ENCODE measurements at places on chromosomes 11 and 22.

DNA sequence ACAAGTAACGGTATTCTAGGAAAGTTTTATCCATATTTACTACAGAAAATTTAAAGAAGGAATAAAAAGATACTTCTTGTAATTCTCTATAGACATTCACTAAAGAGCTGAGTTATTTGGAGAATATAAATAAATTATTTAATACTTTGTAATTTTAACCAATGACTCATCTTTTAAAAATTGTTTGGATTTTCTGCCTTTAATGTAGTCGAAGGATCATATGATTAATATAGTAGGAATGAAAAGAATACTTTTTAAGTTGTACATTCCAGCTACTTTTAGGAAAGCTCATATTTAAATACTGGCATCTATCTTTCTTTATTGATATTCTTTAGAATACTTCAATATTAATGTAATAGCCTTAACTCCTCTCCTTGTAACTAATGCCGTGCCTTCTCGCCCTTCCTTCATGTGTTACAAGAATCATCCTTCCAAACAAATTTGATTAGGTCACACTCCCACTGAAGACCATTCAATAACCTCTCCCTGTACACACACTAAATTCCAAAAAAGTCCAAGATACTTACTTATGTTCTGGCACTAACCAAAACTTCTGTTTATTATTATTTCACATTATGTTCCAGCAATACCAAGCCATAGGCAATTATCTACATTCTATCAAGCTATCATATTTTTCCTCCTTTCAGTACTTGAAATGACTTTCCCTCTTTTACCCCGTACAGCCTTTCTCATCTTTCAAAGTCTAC lies 501.9 kb downstream of the CNTN5 start:
- DNase-seq, result no peak

DNA sequence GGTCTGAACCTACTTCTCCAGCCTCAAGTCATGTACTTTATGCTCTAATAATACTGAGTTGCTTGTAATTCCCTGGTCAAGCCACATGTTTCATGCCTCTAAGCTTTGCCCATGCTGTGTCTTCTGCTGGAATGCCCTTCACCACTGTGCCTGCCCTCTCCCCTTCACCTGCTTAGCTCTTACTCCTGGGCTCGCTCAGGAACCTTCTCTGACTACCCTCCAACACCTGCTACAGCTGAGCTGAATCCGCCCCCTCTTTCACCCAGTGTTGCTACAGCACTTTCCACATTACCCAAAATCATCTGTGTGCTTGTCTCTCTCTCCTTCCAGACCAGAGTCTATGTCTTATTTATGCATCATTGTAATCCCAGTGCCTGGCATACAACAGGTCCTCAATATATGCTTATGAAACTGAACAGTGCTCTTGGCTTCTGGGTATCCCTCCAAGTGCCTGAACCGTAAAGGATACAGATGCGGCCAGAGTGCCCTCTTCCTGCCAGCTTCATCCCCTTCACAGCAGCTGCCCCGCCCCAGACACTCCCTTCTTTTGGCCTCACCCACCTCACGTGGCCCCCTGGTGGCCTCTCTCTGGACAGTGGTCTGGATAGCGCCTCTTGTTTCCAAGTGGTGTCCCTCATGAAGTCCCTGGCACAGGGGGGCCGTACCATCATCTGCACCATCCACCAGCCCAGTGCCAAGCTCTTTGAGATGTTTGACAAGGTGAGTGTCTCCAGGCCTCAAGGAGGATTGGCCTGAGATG lies 7.1 kb downstream of the ABCG4 start:
- no peak for DNase-seq

GRCh38 chr11:119807841-119808240 lies 78.8 kb upstream of the NECTIN1 start:
- no peak for DNase-seq

DNA sequence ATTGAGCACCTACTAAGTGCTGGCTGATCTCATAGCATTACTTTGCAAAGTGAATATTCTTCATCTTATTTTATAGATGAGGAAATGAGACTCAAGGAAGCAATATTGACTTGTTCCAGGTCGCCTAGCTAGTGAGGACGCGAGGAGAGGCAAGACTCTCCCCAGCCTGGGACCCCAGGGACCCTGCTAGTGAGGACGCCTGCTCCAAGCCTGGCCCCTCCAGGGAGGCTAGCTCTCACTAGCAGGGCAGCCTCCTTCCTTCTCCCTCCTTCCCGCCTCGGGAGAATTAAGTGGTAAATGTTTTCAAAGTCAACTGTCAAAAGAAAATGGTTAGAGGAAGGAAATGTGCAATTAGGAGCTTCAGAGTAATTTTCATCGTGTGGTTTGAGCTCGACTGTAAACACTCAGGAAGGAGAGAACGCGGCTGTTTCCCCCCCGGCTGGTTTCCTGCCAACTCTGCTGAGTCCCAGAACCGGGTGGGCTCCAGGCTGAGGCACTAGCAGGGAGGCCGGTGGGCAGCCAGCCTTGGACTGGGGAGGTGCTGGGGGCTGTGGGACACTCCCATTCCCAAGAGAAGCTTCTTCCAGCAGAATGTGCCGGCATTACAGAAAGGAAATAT lies 17.9 kb downstream of the MYEOV start:
- peak; percentile 82 for DNase-seq

DNA sequence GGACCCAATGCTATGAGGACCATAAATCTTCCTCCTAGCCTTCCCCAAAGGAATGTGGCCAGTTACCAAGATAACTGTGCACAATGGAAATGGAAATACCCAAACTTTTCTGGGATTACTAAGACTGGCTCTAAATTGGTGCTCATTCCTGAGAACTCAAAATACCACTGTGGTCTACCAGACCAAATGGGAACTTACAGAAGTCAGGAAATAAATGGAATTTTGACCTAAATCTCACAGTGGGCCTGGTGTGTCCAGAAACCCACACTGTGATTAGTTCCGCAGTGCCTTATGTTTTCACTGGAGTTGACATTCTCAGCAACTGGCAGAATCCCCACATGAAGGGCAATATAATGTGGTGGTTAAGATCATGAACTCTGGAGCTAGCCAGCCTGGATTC lies 99.4 kb upstream of the ZC3H12C start:
- no peak for DNase-seq

GRCh38 chr22:27538666-27539065 lies 262.9 kb downstream of the MN1 start:
- DNase-seq, result peak; percentile 55

DNA sequence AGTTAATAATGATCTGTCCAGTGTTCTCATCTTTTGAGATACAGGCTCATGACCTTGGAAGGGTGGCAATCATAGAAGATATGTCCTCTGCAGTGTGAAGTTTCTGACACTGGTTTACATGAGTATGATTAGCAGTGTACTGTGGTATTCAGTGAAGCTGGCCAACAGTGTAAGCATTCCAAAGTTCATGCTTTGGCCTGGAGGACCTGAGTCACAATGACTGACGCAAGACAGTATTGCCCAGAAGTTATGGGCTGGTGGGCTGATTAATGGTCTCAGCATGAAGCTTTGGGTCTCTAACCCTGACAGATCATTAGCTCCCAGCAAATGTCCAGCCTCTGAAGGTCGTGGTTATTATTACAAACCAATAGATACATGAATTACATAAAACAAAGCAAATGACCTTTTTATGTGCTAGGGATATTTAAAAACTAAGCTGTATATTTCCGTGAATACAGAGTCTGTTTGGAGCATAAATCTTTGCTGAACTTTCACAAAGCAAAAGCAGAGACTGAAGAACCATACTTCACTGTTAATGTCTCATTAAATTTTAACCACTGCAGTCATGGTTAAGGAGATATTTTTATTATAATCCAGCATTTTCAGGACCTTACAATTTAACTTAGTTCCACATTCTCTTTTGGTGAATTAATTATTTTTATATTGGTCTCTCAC lies 28.3 kb upstream of the USP47 start:
- DNase-seq, result no peak

DNA sequence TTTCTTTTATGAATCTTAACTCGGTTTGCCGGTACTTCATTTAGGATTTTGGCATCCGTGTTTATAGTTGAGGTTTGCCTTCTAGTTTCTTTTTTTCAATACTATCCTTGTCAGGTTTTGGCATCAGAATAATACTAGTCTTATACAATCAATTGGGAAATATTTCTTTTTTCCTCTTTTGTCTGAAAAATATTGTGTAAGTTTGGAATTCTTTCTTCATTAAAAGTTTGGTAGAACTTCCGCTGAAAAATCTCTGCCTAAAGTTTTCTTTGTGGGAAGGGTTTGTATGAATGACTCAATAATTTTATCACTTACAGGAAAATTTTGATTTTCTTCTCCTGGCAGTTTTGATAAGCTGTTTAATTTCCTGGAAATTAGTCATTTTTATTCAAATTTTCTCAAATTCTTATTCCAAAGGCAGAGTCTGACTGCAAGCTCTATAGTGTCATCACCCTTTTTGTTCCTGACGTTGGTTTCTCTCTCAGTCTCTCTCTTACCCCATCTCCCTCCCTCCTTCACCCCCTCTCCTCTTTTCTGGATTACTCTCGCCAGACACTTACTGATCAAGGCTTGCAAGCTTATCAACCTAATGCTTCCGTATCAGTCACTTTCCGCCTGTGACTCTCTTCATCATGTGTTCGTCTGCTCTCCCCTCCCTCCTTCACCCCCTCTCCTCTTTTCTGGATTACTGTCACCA lies 555.7 kb downstream of the TBC1D22A start:
- DNase-seq, result no peak

DNA sequence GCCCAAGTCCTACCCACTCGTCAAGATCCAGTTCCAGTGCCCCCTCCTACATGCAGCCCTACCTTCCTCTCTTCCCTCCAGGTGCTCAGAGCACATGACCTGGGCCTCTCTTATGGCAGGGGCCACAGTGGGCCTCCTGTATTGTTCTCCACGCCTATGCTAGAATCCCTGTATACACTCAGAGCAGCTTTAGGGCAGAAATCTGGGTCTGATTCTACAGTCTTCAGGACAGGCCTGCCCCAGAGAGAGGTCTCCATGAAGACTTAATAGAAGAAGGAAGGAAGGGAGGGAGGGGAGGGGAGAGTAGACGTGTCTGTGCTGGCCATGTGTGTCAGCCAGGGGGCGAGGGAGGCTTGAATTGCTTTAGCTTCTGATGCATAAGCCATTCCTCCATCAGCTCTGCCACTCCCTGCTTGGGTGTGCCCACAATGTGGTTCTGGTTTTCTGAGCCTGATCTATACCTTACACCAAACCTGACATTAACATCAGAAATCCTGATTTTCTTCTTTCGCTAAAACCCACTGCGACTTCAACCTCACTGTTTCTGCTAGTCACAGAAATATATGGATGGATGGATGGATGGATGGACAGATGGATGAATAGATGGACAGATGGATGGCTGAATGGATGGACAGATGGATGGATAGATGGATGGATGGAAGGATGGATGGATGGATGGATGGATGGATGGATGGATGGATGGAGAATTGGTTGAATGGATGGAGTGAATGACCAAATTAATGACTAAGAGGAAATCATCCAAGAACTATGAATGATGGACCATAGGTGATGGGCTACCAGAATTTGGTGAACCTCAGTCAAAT lies 56.6 kb upstream of the PRDM11 start:
- DNase-seq, result no peak

DNA sequence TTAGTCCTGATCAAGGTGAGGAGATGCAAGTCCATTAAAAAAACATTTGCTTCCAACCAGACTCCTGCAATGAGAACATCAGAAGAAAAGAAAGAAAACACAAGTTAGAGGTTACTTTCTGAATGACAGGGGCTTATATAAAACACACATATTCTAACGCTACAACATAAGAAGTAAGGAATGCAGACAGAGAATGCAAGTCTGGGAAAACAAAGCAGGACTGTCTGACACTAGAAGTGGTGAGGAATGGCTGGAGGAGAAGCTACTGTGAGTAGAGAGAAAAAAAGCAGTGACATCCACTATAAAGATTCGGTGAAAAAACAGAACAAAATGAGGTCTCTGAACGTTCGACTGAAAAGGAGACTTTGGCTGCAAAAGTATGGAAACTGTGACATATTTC lies 12.3 kb downstream of the TMEM216 start:
- DNase-seq, result no peak

DNA sequence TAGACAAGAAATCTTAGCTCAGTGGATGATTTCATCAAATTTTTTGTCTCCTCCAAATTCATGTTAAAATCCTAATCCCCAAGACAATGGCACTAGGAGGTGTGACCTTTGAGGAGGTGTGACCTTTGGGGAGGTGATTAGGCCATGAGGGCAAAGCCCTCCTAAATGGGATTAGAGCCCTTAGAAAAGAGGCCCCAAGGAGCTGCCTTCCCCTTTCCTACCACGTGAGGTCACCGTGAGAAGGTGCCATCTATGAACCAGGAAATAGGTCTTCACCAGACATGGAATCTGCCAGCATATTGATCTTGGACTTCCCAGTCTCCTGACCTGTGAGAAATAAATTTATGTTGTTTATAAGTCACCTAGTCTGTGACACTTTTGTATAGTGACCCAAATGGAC lies 138.7 kb downstream of the TRIM29 start:
- no peak for DNase-seq

DNA sequence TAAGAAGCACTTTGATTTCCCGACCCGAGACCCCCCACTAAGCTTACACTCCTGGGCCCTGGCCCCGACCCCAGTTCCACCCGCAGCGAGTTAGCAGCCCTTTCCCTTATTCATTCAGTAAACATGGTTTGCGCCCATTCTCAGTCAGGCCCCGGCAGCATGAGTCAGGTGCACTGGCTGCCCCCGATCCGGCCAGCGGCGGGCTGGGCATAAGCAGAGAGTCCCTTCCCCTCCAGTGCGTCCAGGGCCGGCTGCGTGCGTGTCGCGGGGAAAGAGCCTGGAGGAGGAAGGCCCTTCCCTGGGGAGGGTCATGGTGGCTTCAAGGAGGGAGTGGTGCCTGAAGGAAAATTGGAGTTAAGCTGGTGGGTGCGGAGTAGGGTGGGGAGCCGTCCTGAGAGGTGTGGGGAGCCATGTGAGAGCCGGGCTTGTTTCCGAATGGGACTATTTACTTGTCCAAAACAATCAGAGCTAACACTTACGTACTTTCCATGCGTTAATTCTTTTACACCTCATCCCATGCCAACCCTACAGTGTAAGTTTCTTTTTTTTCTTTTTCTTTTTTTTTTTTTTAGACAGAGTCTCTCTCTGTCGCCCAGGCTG lies 657 bp downstream of the IGHMBP2 start:
- DNase-seq, result peak; percentile 46

DNA sequence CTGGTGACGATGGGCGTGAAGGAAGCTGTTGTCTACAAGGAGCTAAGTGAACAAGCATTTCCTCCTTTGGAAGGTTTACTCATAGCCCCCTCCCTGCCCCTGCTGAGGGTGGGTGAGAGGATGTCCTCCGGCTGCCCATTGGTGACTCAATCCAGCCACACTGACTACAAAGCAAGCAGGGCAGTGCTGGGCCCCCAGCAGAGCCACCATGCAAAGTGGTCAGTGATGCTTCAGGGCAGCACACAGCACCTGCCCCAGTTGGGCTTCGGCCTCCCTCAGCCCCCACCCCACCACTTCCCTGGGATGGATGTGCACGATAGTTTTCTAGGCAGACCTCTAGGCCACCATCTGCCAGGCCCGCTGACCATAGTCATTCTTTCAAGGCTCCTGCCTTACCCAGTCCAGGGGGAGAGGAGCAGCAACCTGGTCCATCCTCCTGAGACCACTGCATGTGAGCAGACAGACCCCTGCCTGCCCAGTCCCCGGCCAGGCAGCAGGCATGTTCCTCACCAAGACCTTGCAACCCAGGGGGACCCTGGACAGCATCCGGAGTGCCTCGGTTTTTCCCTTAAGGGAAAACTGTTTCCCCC lies 125.1 kb downstream of the BCR start:
- no peak for DNase-seq

Measured in right hindlimb (tissue), 1 donor.